ENCODE measurements at places on chromosomes 13 and 19.

DNA sequence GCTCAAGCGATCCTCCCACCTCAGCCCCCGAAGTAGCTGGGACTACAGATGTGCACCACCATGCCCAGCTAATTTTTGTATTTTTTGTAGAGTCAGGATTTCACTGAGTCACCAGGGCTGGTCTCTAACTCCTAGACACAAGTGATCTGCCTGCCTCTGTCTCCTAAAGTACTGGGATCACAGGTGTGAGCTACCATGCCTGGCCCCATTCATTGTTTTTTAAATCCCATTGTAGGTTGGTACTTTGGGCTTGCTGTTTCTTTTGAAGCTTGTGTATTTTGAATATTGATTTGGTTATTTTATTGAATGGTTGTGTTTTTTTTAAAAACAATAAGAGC lies 26.7 kb downstream of the ZMYM2 start:
- no peak for DNase-seq

GRCh38 chr13:110006304-110006703 lies 219.9 kb upstream of the IRS2 start:
- DNase-seq: no peak

- peak; percentile 90 for DNase-seq
Measured at GRCh38 chr19:12766051-12766521, 9.3 kb downstream of the HOOK2 start.

DNA sequence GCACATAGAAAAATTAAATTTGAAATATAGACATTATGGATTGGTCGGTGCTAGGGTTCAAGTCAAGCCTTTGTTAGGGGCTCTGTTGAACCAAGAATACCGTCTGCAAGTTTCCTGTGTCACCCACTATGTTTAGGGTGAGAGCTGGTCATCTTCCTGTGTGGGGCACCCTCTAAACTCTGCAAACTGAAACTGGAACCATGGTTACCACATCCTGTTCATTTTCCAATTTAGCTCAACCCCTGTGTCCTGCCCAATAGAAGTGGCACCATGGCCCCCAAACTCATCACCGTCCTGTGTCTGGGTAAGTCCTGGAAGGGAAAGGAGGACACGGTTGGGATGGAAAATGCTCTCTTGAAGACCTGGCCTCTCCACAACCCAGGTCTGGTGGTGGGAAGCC lies 29.9 kb downstream of the LAIR2 start:
- DNase-seq: no peak

GRCh38 chr13:93690139-93690538 lies 463.5 kb downstream of the GPC6 start:
- no peak for DNase-seq

GRCh38 chr19:6737873-6738786 lies 750 bp upstream of the GPR108 start:
- DNase-seq: peak; percentile 82

DNA sequence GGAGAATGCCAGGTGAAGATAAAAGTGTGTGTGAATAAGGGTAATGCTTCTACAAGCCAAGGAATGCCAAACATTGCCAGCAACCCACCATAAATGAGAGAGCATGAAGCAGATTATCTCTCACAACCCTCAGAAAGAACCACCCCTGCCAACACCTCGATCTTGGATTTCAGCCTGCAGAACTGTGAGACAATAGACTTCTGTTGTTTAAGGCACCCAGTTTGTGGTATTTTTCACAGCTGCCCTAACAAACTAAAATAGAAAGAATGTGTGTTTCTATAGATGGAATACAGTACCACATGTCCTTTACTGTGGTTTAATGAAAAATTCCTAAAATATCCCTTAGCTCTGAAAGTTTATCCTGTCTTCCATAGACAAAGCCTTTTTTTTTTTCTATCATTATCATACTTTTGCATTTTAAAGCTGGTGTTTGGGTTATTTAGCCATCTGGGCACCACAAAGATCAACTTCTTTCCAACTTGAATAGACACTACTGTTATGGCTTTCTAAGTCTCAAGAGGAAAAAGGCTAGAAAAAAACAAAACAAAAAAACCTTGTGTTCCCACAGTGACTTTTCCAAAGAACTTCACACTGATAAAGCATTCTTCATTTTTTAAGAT lies 505.6 kb downstream of the KCTD12 start:
- no peak for DNase-seq

- DNase-seq: peak; percentile 29
Measured at GRCh38 chr19:35462476-35462953, 14.5 kb downstream of the FFAR2 start.

DNA sequence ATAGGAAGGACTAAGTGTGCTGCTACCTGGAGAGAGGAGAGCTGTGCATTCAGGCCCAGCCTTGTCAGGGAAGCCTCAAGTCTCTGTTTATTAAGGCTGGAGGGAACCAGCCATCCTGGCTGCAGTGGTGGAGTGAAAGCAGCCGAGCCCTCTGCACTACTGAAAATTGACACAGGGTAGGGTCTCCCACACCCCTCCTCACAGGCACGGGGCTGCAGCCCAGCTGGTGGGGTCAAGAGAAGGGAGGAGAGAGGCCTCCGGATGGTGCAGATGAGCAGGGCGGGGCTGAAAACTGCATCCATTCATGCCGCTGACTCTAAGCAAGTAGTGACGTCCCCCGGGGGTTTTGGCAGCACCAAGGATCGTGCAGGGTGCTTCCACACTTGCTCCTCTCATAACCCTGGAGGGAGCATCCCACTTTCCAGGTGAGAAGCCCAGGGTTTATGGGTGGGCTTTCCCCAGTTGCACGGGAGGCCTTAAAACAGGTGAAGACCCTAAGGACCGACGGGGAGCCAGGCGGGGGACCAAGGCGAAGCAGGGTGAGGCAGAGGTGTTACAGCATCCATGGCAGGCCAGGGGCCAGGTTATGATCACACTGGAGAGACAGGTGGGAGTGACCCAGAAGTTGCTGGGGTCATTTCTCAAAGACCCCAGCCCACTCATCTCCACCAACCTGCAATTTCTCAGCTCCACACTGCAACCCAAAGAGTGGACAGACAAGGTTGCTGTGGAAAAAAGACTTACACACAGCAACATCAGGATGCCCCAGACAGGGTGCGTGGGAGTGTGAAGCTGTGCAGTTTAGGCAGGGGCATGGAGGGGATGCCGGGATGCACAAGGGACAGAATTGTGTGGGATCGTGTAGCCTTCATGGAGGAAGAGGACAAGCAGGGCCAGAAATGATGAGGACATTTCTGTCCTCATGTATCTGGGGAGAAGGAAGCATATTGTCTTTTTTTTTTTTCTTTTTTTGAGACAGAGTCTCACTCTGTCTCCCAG lies 36.8 kb downstream of the VSTM2B start:
- no peak for DNase-seq

GRCh38 chr13:100542826-100543156 lies 45.8 kb downstream of the GGACT start:
- no peak for DNase-seq

DNA sequence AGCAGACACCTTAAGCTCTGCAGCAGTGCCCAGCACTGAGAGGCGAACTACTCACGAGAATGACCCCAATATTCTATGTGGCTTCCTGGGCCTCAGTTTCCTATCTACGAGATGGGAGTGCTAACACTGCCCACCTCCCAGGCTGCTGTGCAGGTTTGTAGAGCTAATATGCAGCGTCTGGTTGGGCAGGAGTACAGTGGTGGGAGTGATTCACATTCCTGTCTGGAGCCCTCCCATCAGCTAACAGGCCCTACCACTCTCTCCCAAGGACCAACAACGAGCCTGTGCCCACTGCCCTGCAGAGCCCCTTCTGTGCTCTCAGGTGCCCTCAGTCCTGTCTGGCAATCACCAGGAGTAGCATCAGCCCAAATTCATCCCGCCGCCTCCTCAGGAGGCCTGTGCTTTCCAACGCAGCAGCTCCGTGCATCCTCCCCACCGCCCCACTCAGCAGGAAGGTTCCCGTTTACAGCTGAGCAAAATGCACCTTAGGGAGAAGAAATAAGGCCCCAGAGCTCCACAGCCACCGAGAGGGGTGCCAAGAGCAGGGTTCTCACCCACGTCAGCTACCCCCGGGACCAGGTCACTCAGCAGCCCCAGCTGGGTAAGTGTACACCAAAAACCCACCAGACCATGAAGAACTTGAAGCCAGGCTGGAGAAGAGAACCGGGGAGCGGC lies 6.6 kb downstream of the AKT2 start:
- DNase-seq: no peak

GRCh38 chr13:108834193-108834592 lies 204.8 kb downstream of the MYO16 start:
- no peak for DNase-seq

GRCh38 chr19:18878858-18879578 lies 16.9 kb downstream of the CERS1 start:
- no peak for DNase-seq

GRCh38 chr13:43185226-43185625 lies 161.8 kb downstream of the DNAJC15 start:
- DNase-seq: no peak

GRCh38 chr19:40503320-40503695 lies 36.5 kb downstream of the SPTBN4 start:
- DNase-seq: no peak

- no peak for DNase-seq
Measured at GRCh38 chr13:73522937-73523336, 464.1 kb downstream of the KLF5 start.

Data from activated T-cell treated with anti-CD3 and anti-CD28 coated beads, Interleukin-2, amount 50 U/mL, for 72 hours (primary cell).